Natural killer cell treated with Interleukin-12 subunit alpha and Interleukin-12 subunit beta and Interleukin-15 and Interleukin-18, amount 100 ng/mL, for 72 hours (primary cell): ENCODE measurements at places on chromosomes 3 and 15. TPM values are rescaled to one million over a fixed set of nuclear protein-coding genes. Genes with fewer than 3 reads are reported as not detected.
A peak's percentile ranks its signal among the peaks of the same experiment; 100 is the strongest.

- DNase-seq: no peak
- no peak overlapping the region for H3K27ac ChIP-seq
- H3K36me3 ChIP-seq: peaks cover 5% of the 10 kb centered on the region
- peaks cover 22% of the 10 kb centered on the region for H3K4me1 ChIP-seq
- H3K27me3 ChIP-seq: no peaks in the 10 kb centered on the region
Observed at GRCh38 chr3:171245796-171246765, 214.1 kb downstream of the TNIK start.

Gene GOLGA8H
- 0.55 TPM for total RNA-seq

DNA sequence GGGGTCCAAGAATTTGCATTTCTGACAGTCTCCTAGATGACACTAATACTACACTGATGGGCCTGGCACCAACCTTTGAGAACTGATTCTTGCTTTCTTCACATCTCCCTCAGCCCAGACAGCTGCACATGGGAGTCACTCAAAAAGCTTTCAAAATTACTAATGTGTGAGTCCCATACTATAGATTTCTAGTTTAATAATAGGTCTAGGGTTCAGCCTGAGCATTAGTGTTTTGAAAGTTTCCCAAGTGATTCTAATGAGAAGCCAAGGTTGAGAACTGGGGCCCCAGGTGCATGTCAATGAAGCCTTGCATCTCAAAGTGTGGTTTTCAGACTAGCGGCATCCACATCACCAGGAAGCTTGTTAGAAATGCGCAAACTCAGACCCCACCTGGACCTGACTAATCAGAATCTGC lies 159.9 kb upstream of the CMC1 start:
- H3K36me3 ChIP-seq: no peaks in the 10 kb centered on the region
- H3K27me3 ChIP-seq: no peaks in the 10 kb centered on the region
- H3K27ac ChIP-seq: peak overlapping the region; percentile 45
- no peaks in the 10 kb centered on the region for H3K4me1 ChIP-seq

Gene LSMEM2
- not detected for total RNA-seq

- H3K27ac ChIP-seq: no peak overlapping the region
- no peak overlapping the region for H3K4me3 ChIP-seq
- peaks cover 6% of the 10 kb centered on the region for H3K4me1 ChIP-seq
- no peak for DNase-seq
Observed at GRCh38 chr15:80582816-80583423, 112.2 kb upstream of the ABHD17C start.

Gene SAMMSON
- total RNA-seq: not detected

DNA sequence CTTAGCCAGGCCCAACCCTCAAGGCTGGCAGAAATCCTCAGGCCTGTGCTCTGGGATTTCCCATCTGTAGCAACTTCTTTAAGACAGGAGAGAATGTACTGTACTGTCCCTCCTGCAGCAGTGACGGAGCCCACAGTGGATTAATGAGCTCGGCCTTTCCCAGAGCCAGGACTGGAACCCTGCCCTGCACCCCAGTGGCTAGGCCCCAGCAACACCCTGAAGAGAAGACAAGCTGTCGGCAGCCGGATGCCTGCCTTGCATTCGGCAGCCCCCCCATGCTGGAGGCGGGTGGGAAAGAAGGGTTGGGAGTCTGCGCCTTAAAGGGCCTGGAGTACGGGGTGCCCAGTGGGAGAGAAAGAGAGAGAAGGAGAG lies 32.0 kb downstream of the KLHL25 start:
- peaks cover 3% of the 10 kb centered on the region for H3K4me1 ChIP-seq
- no peak for DNase-seq
- H3K27me3 ChIP-seq: no peaks in the 10 kb centered on the region
- H3K36me3 ChIP-seq: no peaks in the 10 kb centered on the region

DNA sequence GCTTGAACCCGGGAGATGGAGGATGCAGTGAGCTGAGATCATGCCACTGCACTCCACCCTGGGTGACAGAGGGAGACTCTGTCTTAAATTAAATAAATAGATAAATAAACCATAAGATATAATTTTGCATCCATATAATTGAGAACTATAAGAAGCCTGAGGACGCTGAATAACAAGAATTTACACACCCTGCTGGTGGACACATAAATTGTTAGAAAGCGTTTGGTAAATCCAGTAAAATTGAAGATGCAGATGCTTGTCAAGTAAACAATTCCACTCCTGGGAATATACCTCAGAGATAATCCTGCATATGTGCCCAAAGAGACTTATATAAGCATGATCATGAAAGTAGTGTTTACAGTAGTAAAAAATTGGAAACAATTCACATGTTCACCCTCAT lies 41.7 kb downstream of the TTC23 start:
- no peak overlapping the region for H3K4me3 ChIP-seq
- H3K4me1 ChIP-seq: no peaks in the 10 kb centered on the region
- no peak for DNase-seq
- H3K27me3 ChIP-seq: peaks cover 31% of the 10 kb centered on the region

- peaks cover 43% of the 10 kb centered on the region for H3K36me3 ChIP-seq
- H3K4me1 ChIP-seq: peaks cover 12% of the 10 kb centered on the region
- no peaks in the 10 kb centered on the region for H3K27me3 ChIP-seq
- peak overlapping the region; percentile 58 for H3K27ac ChIP-seq
- DNase-seq: no peak
Observed at GRCh38 chr15:99683000-99683670, 50.1 kb downstream of the LYSMD4 start.

- no peak overlapping the region for H3K27ac ChIP-seq
- no peaks in the 10 kb centered on the region for H3K4me1 ChIP-seq
- no peak for DNase-seq
Observed at GRCh38 chr3:57048052-57048671, 12.3 kb upstream of the SPATA12 start.

- H3K27ac ChIP-seq: no peak overlapping the region
- no peaks in the 10 kb centered on the region for H3K4me1 ChIP-seq
- H3K36me3 ChIP-seq: peaks cover 9% of the 10 kb centered on the region
- no peak overlapping the region for H3K4me3 ChIP-seq
- peaks cover 19% of the 10 kb centered on the region for H3K27me3 ChIP-seq
Observed at GRCh38 chr3:14909250-14909649, 38.1 kb upstream of the NR2C2 start.
